ENCODE measurements at places on chromosomes 6 and 20.
A peak's percentile ranks its signal among the peaks of the same experiment; 100 is the strongest.

- DNase-seq, result no peak
Measured at GRCh38 chr6:82038631-82039030, 208.9 kb downstream of the IBTK start.

DNA sequence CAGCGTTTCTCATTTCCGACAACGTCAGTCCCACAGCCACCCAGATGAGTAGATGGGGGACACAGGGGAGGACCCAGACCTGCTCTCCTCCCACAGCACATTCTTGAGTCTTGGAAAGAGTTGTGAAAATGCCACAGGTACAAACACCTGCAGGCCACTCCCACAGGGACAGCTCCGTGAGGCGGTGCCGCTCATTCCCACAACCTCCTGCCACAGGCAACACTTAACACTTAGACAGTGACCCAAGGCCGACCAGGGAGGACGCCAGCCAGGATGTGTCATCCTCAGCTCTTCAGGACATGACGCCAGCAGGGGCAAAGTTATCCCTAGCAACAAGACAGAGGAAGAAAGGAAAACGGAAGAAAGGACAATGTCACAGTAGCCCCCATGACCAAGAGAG lies 22.9 kb upstream of the HLA-B start:
- no peak for DNase-seq

DNA sequence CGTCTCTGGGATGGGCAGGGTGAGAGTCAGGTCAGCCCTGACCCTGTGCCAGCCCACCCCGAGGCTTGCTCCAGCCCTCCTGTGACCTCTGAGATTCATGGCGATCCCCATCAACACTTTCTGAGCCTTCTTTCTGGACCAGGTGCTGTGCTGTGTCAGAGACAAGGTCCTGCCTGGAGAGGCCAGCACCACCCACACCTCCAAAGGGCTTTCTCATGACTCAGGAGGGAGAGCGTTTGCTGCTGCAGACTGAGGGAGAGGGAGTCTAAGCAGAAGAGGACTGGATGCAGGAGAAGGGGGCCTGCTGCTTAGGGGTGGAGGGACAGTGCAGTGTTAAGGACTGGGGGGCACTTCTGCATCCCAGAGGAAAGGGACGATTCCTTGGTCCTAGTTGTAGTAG lies 193.5 kb downstream of the LRFN2 start:
- DNase-seq, result no peak

DNA sequence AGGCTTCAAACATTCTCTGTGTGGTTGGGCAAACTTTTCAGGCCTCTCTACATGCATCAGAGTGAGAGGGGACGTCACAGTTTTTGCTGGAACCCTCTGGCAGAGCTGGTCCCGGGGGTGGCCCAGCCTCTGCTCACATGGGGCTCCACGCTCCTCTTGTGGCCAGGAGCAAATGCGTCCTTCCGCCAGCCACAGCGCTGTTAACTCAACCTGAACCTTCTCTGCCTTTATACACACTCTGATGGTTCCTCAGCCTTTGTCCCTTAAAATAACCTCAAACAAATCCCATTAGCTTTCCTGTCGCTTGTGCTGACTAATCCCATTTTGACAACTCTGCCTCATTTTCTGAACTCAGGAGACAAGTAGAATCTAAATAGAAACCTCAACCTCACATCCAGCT lies 39.4 kb upstream of the TGM6 start:
- DNase-seq, result no peak

DNA sequence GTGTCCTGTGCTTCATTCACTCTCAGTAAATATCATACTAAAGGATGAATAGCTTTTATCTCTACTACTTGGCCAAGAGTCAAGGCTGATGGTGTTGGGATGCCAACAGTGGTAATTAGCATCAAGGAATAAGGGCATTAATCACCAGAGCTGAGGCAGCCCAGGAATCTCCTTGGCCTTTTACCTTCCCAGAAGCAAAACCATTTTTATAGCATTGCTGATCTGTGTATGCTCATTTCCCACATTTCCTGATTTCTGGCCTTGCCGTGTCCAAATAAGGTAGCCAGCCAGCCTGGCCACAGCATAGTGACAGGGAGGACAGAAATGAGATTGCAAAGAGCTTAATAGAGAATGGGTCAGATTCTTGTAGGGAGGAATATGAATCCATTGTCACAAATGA lies 76.7 kb upstream of the FOXO3 start:
- no peak for DNase-seq

DNA sequence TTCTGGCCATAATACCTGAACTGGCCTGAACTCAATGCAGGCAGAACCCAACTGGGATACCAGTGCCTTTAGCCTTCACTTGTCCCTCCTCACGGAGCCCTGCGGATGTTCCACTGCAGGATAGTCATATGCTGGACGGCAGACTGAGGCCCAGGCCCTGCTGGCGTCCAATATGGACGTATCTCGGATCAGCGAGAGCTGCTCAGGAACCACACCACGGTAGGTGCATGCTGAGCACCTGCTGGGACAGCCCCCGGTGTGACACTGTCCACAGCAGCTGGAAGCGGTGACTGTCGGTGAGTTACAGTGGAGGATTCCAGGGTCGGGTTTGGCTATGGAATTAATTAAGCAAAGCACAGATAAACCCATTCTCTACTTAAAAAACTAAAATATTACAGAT lies 48.7 kb downstream of the PSMG4 start:
- no peak for DNase-seq

DNA sequence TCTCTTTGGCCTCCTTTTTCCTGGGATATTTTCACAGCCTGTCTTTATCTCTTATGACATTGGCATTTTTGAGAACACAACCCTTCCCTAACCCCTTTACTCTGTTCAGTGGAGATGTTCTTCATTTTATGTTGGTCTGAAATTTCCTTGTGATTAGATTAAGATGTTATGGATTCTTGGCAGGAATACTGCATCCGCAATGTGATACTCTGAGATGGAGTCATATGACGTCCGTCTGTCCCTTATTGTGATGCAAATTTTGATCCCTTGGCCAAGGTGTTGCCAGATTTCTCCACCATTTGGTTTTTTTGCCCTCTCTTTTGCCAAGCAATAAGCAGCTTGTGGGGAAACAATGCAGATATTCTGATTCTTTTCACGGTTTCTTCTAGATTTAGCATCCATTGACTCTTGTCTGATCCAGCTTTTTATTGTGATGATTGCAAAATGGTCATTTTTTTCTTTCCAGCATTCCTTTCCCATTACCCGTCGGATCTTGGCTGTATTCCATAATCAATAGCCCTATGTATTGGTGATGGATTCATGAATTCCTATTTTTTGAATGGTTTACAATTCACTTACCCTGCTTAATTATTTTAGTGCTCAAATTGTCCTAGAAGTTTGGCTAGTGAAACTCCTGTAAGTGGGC lies 85.1 kb downstream of the NCOA3 start:
- DNase-seq, result no peak

- DNase-seq, result no peak
Measured at GRCh38 chr20:17471606-17472187, 59.5 kb downstream of the BFSP1 start.

- peak; percentile 78 for DNase-seq
Measured at GRCh38 chr6:71510057-71510713, 221.6 kb downstream of the OGFRL1 start.

DNA sequence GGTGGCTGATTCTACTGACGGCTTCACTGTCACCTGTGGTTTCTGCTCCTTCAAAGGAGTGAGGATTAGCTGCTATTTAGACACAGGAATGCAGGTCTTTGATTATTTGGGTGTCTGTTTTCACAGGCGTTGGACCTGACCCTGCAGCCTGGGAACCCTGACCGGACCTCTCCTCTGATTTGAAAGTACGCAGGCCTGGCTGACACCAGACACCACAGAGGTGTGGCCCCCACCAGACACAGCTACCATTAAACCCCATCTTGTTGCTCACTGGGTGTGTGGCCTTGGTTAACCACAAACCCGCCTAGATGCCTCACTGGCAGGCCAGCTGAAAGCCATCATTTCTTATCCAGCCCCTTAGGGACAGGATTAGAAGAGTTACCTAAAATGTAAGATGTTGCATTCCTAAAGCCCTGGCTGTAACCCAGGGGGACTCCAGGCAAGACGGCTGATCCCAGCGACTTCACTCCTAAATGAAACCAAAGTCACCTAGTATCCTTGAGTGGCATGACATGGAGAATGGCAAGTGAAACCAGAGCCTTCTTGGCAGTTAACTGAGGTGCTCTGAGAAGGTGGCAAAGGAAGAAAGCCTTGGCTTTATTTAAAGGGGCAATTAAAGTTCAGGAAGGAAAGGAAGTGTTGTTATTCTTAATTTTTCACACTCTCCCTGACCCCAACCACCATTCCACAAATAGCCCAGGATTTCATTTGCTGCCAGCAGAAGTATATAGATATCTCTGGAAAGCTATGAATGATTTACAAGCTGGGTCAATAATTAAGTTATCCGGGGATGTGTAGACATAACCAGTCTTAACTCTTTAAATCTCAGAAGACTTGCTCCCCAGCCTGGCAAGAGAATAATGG lies 169.9 kb downstream of the QRSL1 start:
- peak; percentile 70 for DNase-seq

- peak; percentile 37 for DNase-seq
Measured at GRCh38 chr6:89775150-89775549, 44.4 kb downstream of the MDN1 start.

GRCh38 chr20:20002101-20002998 lies 14.8 kb upstream of the NAA20 start:
- no peak for DNase-seq

DNA sequence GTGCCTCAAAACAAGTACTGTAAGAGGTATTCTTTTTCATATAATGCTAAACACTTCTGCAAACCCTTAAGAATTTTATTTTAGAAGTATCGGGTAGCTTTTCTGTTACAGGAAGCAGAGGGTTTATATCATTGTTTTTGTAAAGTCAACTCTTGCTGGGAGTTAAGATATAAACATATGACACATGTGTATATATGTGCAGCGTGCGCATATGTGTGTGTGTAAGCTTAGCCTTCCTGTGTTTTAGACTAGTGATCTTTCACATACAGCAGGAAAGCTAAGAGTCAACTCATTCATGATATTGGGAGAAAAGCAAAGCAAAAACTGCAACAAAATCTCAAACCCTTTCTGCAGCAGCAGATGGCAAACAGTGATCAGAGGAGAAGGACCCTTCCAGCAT lies 102.4 kb downstream of the ARID1B start:
- DNase-seq, result no peak

- no peak for DNase-seq
Measured at GRCh38 chr20:23212011-23212410, 125.9 kb upstream of the CD93 start.

GRCh38 chr6:29628419-29629281 lies 4.3 kb downstream of the GABBR1 start:
- peak; percentile 83 for DNase-seq

- no peak for DNase-seq
Measured at GRCh38 chr6:162602759-162603158, 124.8 kb downstream of the PRKN start.

DNA sequence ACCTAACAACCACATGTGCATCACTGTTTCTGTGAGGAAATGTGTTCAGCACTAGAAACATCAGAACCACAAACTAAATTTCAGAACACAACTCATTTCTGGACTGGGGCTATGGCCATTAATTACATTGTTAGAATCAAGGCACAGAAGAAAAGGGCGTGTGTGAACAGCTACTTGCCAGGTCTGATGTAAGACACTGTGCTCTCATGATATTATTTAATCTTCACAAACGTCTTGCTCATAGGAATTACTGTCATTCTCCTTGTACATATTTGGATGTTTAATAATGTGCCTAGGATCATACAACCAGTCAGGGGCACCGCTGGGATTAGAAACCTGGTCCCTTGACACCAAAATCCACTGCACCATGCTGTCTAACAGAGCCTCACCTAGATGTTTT lies 14.8 kb downstream of the ADGRF1 start:
- DNase-seq, result no peak

DNA sequence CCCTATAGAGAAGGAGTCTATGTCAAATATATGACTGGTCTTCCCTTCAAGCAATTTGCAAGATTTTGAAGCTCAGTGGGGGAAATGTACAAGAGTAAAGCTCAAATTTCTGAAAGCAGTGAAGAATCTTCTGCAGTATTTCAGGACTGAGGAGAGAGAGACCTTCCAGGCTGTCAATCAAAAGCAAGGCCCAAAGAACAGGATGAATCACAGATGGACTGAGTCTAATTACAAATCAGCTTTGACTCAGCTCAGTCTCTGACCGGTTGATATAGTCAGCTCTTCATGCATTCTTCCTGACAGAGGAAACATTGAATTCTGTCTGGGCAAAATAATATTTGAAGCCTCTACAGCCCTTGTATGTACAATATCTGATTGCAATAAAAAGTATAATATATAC lies 7.7 kb upstream of the HTR1B start:
- DNase-seq, result peak; percentile 15

GRCh38 chr6:34462551-34462971 lies 3.3 kb upstream of the PACSIN1 start:
- DNase-seq, result peak; percentile 57

DNA sequence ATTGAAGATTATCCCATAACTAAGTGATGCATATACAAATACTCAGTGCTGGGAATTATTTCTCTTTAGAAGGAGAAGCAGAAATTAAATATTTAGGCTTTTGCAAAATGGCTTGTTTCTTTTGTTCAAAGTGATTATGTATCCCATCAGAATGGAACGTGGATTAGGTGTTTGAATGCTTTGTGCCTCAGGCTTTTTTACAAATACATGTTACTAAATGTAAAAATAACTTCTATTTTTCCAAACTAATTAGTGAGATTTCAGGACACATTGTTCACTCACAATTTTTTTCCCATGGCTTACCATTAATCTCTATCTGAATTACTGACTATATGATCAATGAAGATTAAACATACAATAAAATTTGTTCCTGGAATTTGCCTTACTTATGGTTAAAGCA lies 925.9 kb upstream of the CITED2 start:
- no peak for DNase-seq

GRCh38 chr20:45157962-45158361 lies 16.7 kb upstream of the PI3 start:
- peak; percentile 63 for DNase-seq
